ENCODE measurements at places on chromosomes 7 and 10. TPM values are rescaled to one million over a fixed set of nuclear protein-coding genes. Genes with fewer than 3 reads are reported as not detected.

DNA sequence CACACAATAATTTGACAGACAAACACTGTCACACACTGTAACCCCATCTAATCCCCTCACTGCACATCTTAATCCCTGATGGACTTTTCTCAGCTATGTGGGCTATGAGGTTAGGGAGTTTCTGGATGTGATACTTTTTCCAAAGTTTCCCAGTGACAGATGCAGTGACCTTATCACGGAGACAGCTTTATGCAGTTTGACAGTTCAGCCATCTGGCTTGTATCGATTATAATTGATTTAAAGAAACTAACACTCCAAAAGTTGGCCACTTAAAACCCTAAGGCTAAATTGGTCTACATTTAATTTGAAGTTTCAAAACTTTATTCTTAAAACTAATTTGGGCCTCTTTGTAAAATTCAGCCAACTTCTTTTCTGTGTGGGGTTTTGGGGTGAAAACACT, 196.7 kb downstream of the SDK1 start:
- DNase-seq, result no peak

DNA sequence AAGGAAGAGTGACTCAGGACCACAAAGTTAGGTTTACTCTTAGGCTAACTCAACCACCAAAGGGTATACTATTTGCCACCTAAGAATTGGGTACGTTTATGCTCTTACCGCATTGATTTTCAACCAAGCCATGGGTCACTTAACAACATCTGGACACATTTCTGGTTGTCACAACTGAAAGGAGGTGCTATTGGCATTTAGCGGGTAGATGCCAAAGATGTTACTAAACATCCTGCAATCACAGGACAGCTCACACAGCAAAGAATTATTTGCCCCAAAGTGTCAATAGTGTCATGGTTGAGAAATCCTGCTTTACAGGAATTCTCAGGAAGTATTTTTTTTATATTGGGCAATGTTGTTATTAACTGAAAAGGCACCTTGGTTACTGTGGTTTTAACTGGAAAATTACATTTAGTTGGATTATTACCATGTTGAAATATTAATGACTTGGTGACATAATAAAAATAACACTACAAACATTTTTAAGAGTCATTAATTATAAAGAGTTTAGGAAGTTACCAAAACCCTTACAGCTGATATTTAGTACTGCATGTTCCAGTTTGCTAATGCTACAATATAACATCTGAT, 185.0 kb upstream of the TMEM196 start:
- no peak for DNase-seq

NEUROD6 gene
- total RNA-seq, result not detected

GRCh38 chr7:55069271-55069792, 50.5 kb downstream of the EGFR start:
- DNase-seq, result no peak

- no peak for DNase-seq
Observed at GRCh38 chr7:29063236-29063635, 83.1 kb downstream of the CPVL start.

DNA sequence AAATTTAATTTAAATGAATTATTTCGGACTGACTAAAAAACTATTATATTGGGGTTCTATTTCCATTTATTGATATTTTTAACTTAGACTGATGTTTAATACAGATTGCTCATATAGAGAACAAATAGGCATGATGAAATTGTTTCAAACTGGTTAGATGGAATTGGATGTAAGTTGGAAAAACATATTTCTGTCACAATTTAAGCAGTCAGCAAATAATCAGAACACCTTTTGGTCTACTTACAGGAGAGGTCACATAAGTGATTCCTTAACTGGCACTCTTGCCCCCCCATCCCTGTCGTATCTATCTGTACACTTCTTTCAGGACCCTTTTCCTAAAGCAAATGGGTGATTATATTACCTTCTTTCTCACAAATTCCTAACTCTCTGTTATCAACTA, 138.4 kb downstream of the PLXDC2 start:
- DNase-seq, result no peak

- DNase-seq, result peak; percentile 55
Observed at GRCh38 chr7:30800785-30801252, 29.6 kb downstream of the MINDY4 start.

GRCh38 chr10:14975672-14976273, 16.6 kb downstream of the MEIG1 start:
- DNase-seq, result no peak

CYP26C1 gene
- 0.11 TPM for total RNA-seq

- no peak for DNase-seq
Observed at GRCh38 chr10:131891929-131892805, 8.6 kb upstream of the PPP2R2D start.

GRCh38 chr10:63717027-63717715, 196.0 kb downstream of the REEP3 start:
- DNase-seq, result no peak

- DNase-seq, result no peak
Observed at GRCh38 chr10:36349445-36350078, 707.5 kb upstream of the FZD8 start.

HOXA2 gene
- not detected for total RNA-seq

GRCh38 chr10:45373576-45374349, at the start of gene ALOX5:
Gene ALOX5 (plus strand): TSS chr10:45374216. CDS start chr10:45374280, 64 bp downstream.
- peak; percentile 71 for DNase-seq

DNA sequence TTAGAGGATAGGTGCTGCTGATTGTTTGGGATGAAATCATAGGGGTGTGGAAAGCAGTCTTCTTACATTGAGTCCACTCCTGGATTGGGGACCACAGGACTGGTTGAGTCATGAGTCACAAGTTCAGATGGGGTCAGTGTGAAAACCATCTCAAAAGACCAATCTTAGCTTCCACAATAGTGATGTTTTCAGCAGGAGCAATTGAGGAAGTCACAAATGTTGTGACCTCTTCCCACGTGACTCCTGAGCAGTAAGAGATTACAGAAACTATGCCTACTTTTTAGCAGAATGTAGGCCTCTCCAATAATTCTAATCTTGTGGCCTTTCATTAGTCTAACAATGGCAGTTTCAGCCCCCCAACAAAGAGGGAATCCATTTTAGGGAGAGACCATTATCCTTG, 256.9 kb upstream of the CDC14C start:
- no peak for DNase-seq
